Colonic mucosa (tissue), 4 donors: ENCODE measurements at places on chromosomes 6 and 20. TPM values are rescaled to one million over a fixed set of nuclear protein-coding genes. Genes with fewer than 3 reads are reported as not detected.

Gene KCNG1
- total RNA-seq: 5.8 TPM

Gene WASF1
- total RNA-seq: 4.8 TPM

- H3K27ac ChIP-seq: peak overlapping the region; percentile 60
- peaks cover 7% of the 10 kb centered on the region for H3K4me1 ChIP-seq
- no peaks in the 10 kb centered on the region for H3K27me3 ChIP-seq
These were observed 38.7 kb downstream of the TGM2 start for GRCh38 chr20:38126146-38126921.

DNA sequence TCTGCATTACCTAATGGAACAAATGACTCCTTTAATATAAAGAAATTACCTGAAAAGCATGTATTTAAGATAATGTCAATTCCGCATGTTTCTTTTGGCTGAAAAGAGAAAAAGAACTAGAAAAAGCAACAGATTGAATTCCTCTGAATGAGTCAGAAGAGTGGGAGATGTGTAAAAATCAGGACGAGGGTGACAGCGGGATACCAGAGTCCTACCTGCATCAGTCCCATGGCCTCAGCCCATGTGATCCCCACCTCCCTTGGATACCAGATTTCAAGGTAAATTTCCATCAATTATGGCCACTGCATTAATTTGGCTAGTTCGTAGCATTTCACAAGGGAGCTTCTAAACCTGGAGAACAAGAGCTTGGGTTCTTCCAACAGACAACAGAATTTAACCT lies 10.0 kb upstream of the MOXD1 start:
- H3K4me1 ChIP-seq: no peaks in the 10 kb centered on the region
- no peak overlapping the region for H3K4me3 ChIP-seq
- no peak overlapping the region for H3K27ac ChIP-seq

DNA sequence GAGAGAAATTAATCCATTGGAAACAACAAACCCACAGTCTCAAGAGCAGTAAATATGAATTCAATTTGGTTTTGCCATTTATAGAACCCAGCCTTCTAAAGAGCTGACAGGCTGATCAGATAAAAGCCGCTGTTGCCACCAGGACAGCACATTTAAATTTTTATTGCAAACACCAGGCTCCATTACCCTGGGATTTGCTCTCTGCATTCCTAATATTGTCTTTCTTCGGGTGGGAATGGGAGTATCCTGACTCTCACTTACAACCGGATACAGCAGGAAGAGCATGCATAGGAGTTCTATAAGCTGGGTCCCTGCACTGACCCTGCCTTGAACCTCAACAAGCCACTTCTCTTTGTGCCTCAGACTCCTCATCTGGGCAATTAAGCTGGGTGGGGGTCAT lies 142.9 kb downstream of the LRFN2 start:
- peak overlapping the region; percentile 12 for H3K27ac ChIP-seq
- H3K4me1 ChIP-seq: no peaks in the 10 kb centered on the region
- no peak for DNase-seq
- no peaks in the 10 kb centered on the region for H3K27me3 ChIP-seq
- no peak overlapping the region for H3K4me3 ChIP-seq

- H3K36me3 ChIP-seq: no peaks in the 10 kb centered on the region
- no peaks in the 10 kb centered on the region for H3K4me1 ChIP-seq
- no peaks in the 10 kb centered on the region for H3K27me3 ChIP-seq
These were observed 32.0 kb downstream of the TSPYL4 start for GRCh38 chr6:116221911-116222310.

Gene PTCRA
- total RNA-seq: not detected

Gene RAMACL
- total RNA-seq: 0.54 TPM

DNA sequence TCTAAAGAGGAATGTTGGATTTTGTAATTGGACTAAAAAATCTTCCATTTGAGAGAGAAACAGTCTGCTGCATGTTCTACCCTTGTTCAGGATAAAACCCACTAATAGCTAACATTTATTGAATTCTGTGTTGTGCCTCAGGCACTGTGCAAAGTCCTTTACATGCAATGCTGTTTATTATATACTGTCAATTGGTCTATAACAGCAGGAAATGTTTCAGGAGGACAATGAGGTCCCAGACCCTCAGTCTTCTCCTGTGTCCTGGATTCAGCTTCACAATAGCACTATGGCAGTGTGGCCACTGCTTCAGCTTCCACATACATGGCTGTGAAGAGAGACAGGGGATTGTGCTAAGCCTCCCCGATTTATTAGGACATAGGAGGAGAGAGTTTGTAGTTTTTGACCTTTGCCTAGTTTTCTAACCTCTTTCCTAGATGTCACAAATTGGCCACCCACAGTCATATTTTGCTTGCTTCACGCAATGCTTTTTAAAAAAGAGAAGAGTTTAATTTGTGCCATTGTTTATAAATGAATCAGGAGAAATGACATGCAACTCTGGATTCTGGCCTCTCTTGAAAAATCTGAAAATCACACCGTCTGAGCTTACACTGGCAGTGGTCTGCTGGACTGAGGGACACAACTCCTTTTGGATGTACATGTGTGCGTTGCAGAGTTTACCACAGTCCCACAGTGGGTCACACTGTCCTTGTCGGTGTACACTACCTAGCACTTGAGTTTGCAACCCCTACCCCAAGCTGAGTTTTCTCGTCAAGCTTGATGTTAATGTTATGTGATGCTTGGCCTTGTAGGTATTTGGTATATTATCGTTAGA lies 11.3 kb downstream of the PTPN1 start:
- H3K4me1 ChIP-seq: peaks cover 24% of the 10 kb centered on the region
- H3K27ac ChIP-seq: peak overlapping the region; percentile 45
- DNase-seq: no peak
- H3K36me3 ChIP-seq: no peaks in the 10 kb centered on the region
- no peak overlapping the region for H3K4me3 ChIP-seq
- H3K27me3 ChIP-seq: no peaks in the 10 kb centered on the region

Gene FAXC
- 4.9 TPM for total RNA-seq

DNA sequence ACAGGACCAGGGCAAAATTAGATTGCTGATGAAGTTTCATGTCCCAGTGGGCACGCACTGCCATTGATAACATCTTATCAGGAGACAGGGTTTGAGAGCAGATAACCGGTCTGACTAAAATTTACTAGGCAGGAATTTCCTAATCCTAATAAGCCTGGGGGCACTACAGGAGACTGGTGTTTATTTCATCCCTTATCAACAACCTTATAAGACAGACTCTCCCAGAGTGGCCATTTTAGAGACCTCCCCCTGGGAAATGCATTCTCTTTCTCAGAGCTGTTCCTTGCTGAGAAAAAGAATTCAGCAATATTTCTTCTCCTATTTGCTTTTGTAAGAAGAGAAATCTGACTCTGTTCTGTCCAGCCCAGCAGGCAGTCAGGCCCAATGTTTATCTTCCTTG lies 423.4 kb upstream of the IMPG1 start:
- H3K4me3 ChIP-seq: no peak overlapping the region
- H3K4me1 ChIP-seq: no peaks in the 10 kb centered on the region
- no peak overlapping the region for H3K27ac ChIP-seq
- no peaks in the 10 kb centered on the region for H3K36me3 ChIP-seq

Gene CDH26
- total RNA-seq: 0.45 TPM
